ENCODE measurements at places on chromosomes 12 and 14.

DNA sequence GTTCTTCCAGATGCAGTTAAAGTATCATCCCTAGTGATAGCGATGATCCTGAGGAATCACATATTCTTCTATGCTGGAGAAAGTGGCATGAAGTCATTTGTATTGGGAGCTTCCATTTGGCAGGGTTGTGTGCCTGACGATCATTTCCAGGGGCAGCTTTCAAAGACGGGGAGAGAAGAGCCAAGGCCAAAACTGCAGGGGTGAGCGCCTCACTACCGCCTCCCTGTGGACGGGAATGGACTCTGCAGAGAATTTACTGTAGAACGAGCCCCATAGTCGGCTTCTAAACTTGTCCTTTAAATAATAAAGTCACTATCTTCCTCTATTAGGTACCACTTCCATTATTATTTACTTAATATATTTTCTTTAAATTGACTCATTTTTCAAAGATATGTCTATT, 555.9 kb upstream of the TMEM132C start:
- no peak for DNase-seq

GRCh38 chr14:101471723-101472517, 89.4 kb upstream of the DIO3 start:
- no peak for DNase-seq

DNA sequence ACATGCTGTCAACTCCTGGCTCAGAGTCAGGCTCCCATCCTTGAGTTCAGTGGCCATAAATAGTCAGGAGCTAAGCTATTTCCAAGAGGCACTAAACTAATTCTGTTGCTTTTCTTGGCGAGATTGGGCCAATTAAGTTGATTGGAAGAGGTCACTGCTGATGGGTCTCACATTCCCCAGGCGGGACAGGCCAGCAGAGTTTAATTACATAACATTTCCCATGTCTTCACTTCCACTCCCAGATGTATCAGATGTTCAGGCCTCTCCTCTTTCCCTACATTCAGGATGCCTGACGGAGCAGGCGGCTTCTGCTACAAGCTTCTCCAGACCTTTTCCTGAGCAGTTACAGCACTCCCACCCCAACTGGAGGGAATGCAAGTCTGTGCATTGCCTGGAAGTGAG, 5.3 kb downstream of the NTF3 start:
- DNase-seq = no peak

DNA sequence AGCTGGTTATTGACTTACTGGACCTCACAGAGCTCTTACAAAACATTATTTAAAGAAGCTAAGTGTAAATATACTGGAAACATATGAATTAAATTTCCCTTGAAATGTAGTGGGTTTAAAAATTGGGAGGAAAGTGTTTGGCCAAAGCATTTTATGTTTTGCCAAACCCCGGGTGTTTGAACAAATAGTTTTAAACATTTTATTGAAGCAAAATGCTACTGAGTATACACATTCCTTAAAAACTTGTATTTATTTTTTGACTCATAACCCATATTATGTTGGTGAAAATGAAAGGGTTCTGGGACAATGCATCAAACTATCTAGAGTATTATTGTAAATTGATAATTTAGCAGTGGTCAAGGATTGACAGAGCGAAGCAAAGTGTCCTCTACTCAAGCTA, 1048.5 kb downstream of the SLC6A15 start:
- DNase-seq = no peak

DNA sequence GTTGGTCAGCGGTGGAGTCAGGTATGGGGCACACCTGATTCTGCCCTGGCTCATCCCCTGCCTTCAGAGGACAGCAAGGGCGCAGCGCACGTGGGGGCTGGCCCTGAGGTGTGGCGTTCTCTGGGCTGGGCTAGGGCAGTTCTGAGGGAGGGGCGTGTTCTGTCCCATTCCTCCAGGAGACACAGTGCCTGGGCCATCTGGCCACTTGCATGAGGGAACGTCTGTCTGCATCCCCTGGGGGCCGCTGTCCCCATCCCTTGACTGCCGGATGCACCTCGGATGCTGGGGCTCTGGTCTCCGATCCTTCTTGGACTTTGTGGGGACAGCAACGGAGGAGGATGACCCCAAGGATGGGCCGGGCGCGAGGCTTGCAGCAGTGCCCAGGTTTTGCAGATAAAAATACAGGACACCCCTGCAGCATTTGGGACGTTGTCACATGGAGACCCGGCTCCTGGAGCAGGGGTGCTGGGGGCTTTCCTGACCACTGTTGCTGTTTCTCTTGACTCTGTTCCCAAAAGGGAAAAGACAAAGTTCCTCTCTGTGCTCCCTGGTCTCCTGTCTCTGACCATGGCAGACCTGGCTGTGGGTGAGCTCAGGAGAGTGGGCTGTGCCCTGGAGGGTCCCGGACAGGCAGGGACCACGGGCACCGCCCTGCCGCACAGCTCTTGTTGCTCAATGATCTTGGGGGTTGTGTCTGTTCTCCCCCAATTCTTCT, 6.9 kb downstream of the MTA1 start:
- no peak for DNase-seq

Data from activated CD8-positive, alpha-beta T cell treated with anti-CD3 and anti-CD28 coated beads, Interleukin-2, amount 10 ng/mL, durations not matched to agents 7 days and 5 days (primary cell).